ENCODE measurements at places on chromosomes 1 and 21. TPM values are rescaled to one million over a fixed set of nuclear protein-coding genes. Genes with fewer than 3 reads are reported as not detected.

DNA sequence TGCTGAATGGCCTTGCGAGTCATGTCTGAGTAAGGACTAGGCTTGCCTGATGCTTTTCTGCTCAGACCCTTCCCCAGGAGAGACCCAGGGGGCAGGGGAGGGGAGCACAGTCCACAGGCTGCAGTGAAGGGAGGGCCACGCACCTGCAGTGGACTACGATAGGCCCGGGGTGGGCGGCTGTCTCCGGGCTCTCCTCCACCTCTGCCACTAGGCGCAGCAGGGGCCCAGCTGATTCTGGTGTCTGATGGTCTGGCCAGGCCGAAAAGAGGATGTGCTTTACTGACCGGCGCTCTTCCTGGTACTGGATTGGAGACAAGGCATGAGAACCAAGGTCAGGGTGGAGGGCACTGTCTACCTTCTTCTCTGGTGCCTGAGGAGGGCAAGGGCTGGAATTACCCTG, 7.9 kb upstream of the ARL8A start:
- no peak for DNase-seq

- no peak for DNase-seq
Measured at GRCh38 chr1:67766141-67766978, 66.9 kb downstream of the GNG12 start.

Gene PLA2G2F
- total RNA-seq, result not detected

DNA sequence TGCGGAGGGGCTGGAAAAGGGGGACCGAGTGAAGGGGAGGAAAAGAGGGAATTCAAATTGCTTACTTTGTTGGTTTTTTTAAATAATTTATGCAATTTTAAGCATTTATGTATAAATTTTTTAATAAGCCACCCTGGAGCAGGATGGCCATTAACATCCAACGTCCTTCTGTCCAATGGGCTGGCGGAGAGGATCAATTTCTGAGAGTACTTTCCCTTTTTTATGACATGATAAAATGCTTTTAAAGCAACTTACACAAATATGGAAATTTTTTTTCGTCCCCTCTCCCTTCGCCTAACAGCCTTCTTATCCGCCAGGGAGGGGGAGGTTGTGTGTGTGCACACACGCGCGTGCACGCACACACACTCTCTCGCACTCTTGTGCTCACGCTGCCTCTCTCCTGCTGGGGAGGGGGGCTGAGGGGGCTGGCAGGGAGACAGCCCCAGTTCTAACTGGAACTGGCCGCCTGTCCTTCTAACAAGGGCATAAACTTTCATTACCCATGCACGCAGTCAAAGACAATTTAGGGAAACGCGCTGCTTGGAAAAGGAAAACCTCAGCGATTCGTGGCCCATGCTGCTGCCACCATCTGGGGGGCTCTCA, 123.2 kb downstream of the CASZ1 start:
- DNase-seq, result no peak

Gene INKA2
- total RNA-seq, result 10.9 TPM
